ENCODE measurements at places on chromosomes 1 and 21.

- no peaks in the 10 kb centered on the region for H3K27me3 ChIP-seq
- H3K4me1 ChIP-seq, result 0 out of 2 replicates have a peak, but pooled peaks cover 1% of the 10 kb centered on the region
- no peak for DNase-seq
- H3K27ac ChIP-seq, result peak overlapping the region; percentile 58
- no peak overlapping the region for H3K4me3 ChIP-seq
Measured at GRCh38 chr21:45994086-45994661, 12.6 kb downstream of the COL6A1 start.

- no peak overlapping the region for H3K27ac ChIP-seq
- no peaks in the 10 kb centered on the region for H3K27me3 ChIP-seq
- no peaks in the 10 kb centered on the region for H3K36me3 ChIP-seq
- 0 out of 2 replicates have a peak, but pooled peaks cover 2% of the 10 kb centered on the region for H3K4me1 ChIP-seq
- DNase-seq, result no peak
Measured at GRCh38 chr1:78113156-78113916, 67.6 kb downstream of the GIPC2 start.

- no peak overlapping the region for H3K27ac ChIP-seq
- H3K4me1 ChIP-seq, result no peaks in the 10 kb centered on the region
- no peak overlapping the region for H3K4me3 ChIP-seq
Measured at GRCh38 chr1:176364236-176364905, 98.6 kb upstream of the PAPPA2 start.

DNA sequence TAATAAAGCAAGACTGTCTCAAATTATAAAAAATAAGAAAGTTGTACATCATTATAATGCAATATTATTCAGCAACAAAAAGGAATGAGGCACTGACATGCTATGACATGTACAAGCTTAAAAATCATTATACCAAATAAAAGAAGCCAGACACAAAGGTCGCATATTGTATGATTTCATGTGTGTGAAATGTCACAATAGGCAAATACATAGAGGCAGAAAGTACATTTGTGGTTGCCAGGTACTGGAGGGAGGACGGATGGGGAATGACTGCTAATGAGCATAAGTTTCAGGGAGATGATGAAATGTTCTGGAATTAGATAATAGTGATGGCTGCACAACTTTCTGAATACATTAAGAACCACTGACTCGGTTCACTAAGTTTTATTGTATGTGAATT, 73.6 kb upstream of the NBPF3 start:
- no peaks in the 10 kb centered on the region for H3K36me3 ChIP-seq
- no peak overlapping the region for H3K27ac ChIP-seq
- no peak for DNase-seq
- no peaks in the 10 kb centered on the region for H3K4me1 ChIP-seq

DNA sequence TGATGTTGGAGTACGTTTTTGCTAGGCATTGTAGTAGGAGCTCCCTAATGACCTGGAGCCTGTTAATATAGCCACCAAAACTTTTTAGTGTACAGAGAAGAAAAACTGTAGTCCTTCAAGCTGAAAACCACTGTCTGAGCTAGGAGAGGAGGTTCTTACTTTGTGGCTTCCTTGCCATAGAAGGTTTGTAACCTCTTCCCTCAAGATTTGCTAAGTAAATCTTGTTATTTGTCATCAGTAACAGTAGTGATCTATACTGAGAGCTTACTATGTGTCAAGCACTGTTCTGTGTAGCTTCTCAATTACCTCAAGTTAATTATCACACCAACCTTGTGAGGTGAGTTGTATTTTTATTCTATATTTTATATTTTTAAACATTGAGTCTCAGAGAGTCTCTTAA, 21.2 kb upstream of the LRRC8C start:
- no peak for DNase-seq
- no peaks in the 10 kb centered on the region for H3K36me3 ChIP-seq
- no peak overlapping the region for H3K4me3 ChIP-seq
- H3K4me1 ChIP-seq, result no peaks in the 10 kb centered on the region
- no peak overlapping the region for H3K27ac ChIP-seq
- no peaks in the 10 kb centered on the region for H3K27me3 ChIP-seq

DNA sequence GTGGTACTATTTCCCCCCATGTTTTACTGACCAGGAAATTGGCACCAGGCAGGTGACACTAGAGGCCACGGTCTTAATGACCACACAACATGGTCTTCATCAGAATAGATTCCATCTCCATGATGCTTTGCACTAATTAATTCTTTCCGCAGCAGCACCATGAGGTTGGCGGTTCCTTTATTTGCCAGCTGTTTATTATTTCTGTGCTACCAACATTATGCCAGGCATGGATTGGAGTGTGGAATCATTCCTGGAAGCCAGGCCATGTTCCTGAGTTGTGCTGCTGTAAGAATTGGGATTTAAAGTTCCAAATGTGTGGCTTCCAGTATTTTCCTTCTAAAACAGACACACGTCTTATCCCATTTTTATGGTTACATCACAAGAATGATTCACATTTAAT, 107.8 kb downstream of the NFIA start:
- no peak overlapping the region for H3K4me3 ChIP-seq
- no peak overlapping the region for H3K27ac ChIP-seq

- H3K27ac ChIP-seq, result no peak overlapping the region
- no peak for DNase-seq
- H3K36me3 ChIP-seq, result no peaks in the 10 kb centered on the region
- peaks cover 6% of the 10 kb centered on the region for H3K4me1 ChIP-seq
- H3K4me3 ChIP-seq, result no peak overlapping the region
Measured at GRCh38 chr1:229665912-229666558, 40.0 kb downstream of the URB2 start.

GRCh38 chr1:71153826-71154225, 73.0 kb upstream of the ZRANB2 start:
- DNase-seq, result no peak
- no peaks in the 10 kb centered on the region for H3K4me1 ChIP-seq
- no peak overlapping the region for H3K27ac ChIP-seq

- H3K27ac ChIP-seq, result no peak overlapping the region
- DNase-seq, result peak; percentile 38
- no peaks in the 10 kb centered on the region for H3K27me3 ChIP-seq
- H3K4me3 ChIP-seq, result no peak overlapping the region
- H3K36me3 ChIP-seq, result no peaks in the 10 kb centered on the region
Measured at GRCh38 chr1:41245659-41246058, 3.6 kb upstream of the SCMH1 start.

GRCh38 chr1:19448491-19449439, 36.6 kb downstream of the CAPZB start:
- peaks cover 51% of the 10 kb centered on the region for H3K4me1 ChIP-seq
- H3K4me3 ChIP-seq, result no peak overlapping the region
- DNase-seq, result peak; percentile 93
- 0 out of 2 replicates have a peak, but pooled peaks cover 2% of the 10 kb centered on the region for H3K36me3 ChIP-seq

DNA sequence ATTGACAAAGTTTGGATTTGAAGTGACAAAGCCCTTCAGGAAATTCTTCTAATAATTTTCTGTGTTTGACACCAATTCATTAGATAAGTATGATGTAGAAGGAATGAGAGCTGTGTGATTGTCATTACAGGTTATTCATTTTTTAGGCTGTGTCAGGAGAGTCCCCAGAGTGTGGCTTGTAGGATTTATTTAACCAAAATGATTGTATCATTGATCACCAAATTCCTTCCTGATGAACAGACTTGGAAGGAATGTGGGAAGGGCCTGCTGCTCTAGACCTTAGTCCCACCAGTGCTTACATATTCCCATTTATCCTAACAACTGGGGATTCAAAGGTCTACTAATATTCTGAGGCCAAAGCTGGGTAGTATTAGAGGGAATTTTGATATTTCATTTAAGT, 383.3 kb upstream of the KAZN start:
- no peaks in the 10 kb centered on the region for H3K36me3 ChIP-seq
- DNase-seq, result no peak
- no peak overlapping the region for H3K4me3 ChIP-seq

DNA sequence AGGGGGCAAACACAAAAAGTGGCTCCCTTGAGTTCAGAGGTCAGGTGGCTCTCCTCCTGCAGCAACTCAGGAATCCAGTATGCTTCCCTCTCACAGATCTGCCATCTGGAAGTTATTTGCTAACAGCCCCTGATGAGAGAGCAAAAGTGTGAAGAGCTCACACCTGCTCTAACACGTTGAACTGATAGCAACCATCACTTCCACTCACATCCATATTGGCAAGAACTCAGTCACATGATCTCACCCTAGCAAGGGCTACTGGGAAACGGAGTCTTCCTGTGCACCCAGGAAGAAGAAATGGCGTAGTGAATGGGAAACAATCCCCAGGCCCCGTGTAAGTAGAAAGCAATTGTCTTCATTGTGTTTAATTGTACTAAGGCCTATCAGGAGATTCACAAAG, 20.7 kb upstream of the SLC45A1 start:
- H3K36me3 ChIP-seq, result no peaks in the 10 kb centered on the region
- no peak overlapping the region for H3K27ac ChIP-seq
- H3K4me1 ChIP-seq, result peaks cover 3% of the 10 kb centered on the region
- H3K27me3 ChIP-seq, result no peaks in the 10 kb centered on the region
- DNase-seq, result no peak
- no peak overlapping the region for H3K4me3 ChIP-seq

DNA sequence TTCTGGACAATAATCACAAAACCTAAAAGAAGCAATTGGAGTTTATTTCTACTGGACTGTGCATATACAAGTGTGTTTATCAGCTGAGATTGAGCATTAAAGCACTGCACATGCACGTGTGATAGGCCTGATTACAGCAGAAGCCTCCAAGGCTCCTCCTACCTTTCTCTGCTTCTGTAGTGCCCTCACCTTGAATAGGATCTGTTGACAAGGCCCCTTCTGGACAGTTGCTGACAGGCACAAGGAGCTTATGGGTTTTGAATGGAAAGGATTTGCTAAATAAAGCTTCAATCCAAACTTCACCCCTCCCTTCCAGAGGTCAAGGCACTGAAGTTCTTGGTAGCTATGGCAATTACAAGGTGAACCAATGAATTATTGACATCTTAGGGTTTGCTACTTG, 7.9 kb upstream of the SGIP1 start:
- peaks cover 9% of the 10 kb centered on the region for H3K4me1 ChIP-seq
- no peaks in the 10 kb centered on the region for H3K36me3 ChIP-seq
- H3K27ac ChIP-seq, result peak overlapping the region; percentile 46
- no peak overlapping the region for H3K4me3 ChIP-seq
- DNase-seq, result no peak
- no peaks in the 10 kb centered on the region for H3K27me3 ChIP-seq

- peaks cover 29% of the 10 kb centered on the region for H3K4me1 ChIP-seq
- H3K27me3 ChIP-seq, result no peaks in the 10 kb centered on the region
- peak overlapping the region; percentile 95 for H3K27ac ChIP-seq
- H3K36me3 ChIP-seq, result peaks cover 9% of the 10 kb centered on the region
- no peak for DNase-seq
- peak overlapping the region; percentile 98 for H3K4me3 ChIP-seq
Measured at GRCh38 chr1:36154765-36155407, 1.1 kb upstream of the MAP7D1 start.

- no peaks in the 10 kb centered on the region for H3K4me1 ChIP-seq
- no peak overlapping the region for H3K27ac ChIP-seq
- H3K36me3 ChIP-seq, result peaks cover 11% of the 10 kb centered on the region
- H3K4me3 ChIP-seq, result no peak overlapping the region
- H3K27me3 ChIP-seq, result no peaks in the 10 kb centered on the region
Measured at GRCh38 chr1:32623775-32624174, 26.6 kb downstream of the ZBTB8OS start.

- H3K36me3 ChIP-seq, result no peaks in the 10 kb centered on the region
- no peaks in the 10 kb centered on the region for H3K4me1 ChIP-seq
- H3K27ac ChIP-seq, result no peak overlapping the region
- DNase-seq, result no peak
- no peaks in the 10 kb centered on the region for H3K27me3 ChIP-seq
- no peak overlapping the region for H3K4me3 ChIP-seq
Measured at GRCh38 chr1:233993651-233994050, 89.2 kb downstream of the SLC35F3 start.

GRCh38 chr1:66764994-66765578, 12.8 kb downstream of the DYNLT5 start:
- H3K36me3 ChIP-seq, result no peaks in the 10 kb centered on the region
- H3K27me3 ChIP-seq, result no peaks in the 10 kb centered on the region
- DNase-seq, result peak; percentile 66
- H3K4me1 ChIP-seq, result no peaks in the 10 kb centered on the region
- no peak overlapping the region for H3K4me3 ChIP-seq

- no peak overlapping the region for H3K27ac ChIP-seq
- no peak overlapping the region for H3K4me3 ChIP-seq
- no peaks in the 10 kb centered on the region for H3K4me1 ChIP-seq
- no peaks in the 10 kb centered on the region for H3K27me3 ChIP-seq
Measured at GRCh38 chr1:198128533-198128932, 28.3 kb upstream of the NEK7 start.

- H3K27me3 ChIP-seq, result no peaks in the 10 kb centered on the region
- H3K4me3 ChIP-seq, result no peak overlapping the region
- no peak for DNase-seq
- H3K36me3 ChIP-seq, result 0 out of 2 replicates have a peak, but pooled peaks cover 1% of the 10 kb centered on the region
- peak overlapping the region; percentile 31 for H3K27ac ChIP-seq
Measured at GRCh38 chr1:206723462-206723804, 38.7 kb downstream of the MAPKAPK2 start.

DNA sequence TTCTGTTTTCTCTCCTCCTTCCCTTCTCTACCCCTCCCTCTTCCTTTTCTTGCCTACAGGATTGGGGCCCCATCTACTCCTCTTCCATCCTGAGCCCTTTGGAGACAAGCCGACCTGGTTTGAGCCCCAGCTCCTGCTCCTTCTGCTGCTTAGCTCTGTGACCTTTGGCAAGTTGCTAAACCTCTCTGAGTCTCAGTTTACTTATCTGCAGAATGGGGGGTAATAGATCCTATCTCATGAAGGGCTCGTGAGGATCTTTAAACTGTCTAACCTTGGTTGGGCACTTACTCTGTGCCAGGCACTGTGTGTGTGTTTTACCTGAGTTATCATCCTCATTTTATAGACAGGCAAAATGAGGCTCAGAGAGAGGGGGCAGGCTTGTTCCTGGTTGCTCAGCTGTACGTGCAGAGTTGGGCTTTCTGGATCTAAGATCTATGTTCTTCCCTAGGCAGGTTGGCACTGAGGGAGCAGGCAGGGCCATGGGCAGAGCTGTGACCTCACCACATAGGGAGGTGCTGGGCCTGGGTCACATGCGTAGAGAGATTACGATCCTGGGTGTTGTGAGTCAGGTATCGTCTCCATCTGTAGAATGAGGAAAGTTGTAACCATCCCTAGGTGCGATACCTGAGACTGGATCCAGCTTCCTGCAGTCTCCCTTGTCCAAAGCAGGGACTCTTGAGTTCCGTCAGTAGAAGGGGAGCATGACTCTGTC, 58.5 kb downstream of the FOXO6 start:
- peaks cover 2% of the 10 kb centered on the region for H3K4me1 ChIP-seq
- no peak for DNase-seq
- no peak overlapping the region for H3K27ac ChIP-seq
- no peaks in the 10 kb centered on the region for H3K36me3 ChIP-seq
- H3K27me3 ChIP-seq, result peaks cover 9% of the 10 kb centered on the region
